ENCODE measurements at places on chromosomes 5 and 9. TPM values are rescaled to one million over a fixed set of nuclear protein-coding genes. Genes with fewer than 3 reads are reported as not detected.

- H3K4me3 ChIP-seq: peak overlapping the region; percentile 33
- no peaks in the 10 kb centered on the region for H3K4me1 ChIP-seq
- peak; percentile 90 for DNase-seq
- peaks cover 8% of the 10 kb centered on the region for H3K36me3 ChIP-seq
- peak overlapping the region; percentile 87 for H3K27ac ChIP-seq
Measured at GRCh38 chr5:98349251-98349989, 424.0 kb upstream of the RGMB start.

TXNDC8 gene
- total RNA-seq: not detected

DMRT3 gene
- not detected for total RNA-seq

GRCh38 chr9:121024237-121024636, 25.8 kb downstream of the C5 start:
- no peak for DNase-seq
- H3K4me1 ChIP-seq: peaks cover 4% of the 10 kb centered on the region
- no peak overlapping the region for H3K27ac ChIP-seq
- H3K27me3 ChIP-seq: no peaks in the 10 kb centered on the region
- no peak overlapping the region for H3K4me3 ChIP-seq

DNA sequence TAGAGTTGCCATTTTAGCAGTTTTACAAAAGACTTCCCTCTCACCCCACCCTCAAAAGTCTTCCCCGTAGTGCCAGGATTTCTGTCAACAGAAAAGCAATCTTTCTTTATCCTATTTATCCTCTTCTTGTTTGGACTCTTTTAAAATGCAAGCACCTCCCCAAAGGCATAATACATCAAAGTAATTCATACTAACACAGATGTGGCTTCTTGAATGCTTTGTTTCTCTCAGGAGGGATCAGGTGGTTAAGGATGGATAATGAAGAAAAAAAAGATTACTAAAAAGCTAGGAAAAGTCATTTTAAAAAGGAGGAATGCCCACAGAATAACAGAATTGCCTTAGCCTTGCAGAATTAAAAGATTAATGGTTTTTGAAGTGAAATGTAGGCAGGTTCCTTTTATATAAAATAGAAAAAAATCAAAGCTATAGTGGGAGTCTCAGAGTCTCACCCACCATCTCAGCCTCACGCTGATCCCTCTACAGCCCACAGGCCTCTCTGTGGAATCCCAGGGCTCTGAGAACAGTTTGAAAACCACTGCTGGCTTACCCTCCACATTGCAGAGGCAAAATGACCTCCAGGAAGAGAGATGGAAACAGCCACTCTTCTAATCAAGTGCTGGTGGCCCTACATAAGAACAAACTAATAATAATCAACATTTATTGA, 102.2 kb downstream of the GCNT1 start:
- H3K4me3 ChIP-seq: no peak overlapping the region
- H3K27me3 ChIP-seq: no peaks in the 10 kb centered on the region
- H3K4me1 ChIP-seq: peaks cover 62% of the 10 kb centered on the region
- no peaks in the 10 kb centered on the region for H3K36me3 ChIP-seq
- no peak for DNase-seq

MOB3B gene
- not detected for total RNA-seq

DNA sequence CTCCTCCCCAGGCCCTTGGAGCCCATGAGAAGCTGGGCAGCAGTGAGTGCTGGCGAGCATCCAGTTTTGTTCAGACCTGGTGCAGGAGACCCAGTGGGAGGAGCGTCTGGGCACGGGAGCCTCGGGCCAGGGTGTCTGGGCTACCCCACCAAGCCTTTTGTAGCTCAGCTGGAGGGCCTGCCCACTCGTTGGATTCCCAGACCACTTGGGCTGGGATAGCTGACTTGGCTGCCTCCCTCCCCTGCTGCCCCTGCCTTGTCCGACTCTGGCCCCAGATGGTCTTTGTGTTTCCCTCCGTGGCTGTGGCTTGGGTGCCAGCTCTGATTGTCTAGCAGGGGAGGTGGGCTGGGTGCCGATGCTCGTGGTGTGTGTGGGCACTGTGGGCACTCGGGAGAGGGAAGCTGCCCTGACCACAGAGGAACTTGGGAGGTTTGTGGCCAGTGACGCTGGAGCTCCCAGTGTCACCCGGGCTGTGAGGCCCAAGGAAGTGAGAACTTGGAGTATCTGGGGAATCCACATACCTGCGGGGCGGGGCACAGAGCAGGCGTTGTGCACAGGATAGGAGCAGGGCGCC, 47.3 kb downstream of the WNK2 start:
- H3K27ac ChIP-seq: no peak overlapping the region
- H3K27me3 ChIP-seq: peaks cover 3% of the 10 kb centered on the region
- no peak for DNase-seq
- no peaks in the 10 kb centered on the region for H3K4me1 ChIP-seq
- no peak overlapping the region for H3K4me3 ChIP-seq
- no peaks in the 10 kb centered on the region for H3K36me3 ChIP-seq

DNA sequence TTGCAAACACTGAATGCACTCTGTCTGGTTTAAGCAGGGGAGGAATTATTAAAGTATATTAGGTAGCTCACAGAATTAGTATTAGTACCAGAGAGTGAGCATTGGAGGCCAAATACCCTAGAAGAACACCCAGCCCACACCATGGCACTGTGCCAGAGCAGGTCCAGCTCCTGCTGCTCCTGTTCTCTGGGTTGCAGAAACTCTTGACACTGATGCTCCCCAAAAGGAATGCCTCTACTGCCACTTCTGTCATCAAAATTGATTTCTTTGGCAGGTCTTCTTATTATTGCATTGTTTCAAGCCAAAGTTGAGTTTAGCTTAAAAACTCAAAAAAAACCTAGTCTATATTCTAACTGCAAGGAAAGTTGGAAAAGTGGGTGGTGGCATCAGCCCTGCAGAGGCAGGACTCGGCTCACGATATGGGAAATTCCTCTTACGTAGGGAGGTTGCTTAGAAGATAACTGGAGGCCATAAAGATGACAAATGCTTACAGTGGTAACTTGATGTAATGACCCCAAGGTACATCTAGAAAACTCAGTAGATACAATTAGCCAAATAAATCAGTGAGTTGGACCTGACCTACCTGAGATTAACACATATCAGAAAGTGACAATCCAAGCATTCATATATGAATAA, 123.4 kb downstream of the CD180 start:
- DNase-seq: no peak
- no peak overlapping the region for H3K4me3 ChIP-seq
- H3K36me3 ChIP-seq: no peaks in the 10 kb centered on the region

DNA sequence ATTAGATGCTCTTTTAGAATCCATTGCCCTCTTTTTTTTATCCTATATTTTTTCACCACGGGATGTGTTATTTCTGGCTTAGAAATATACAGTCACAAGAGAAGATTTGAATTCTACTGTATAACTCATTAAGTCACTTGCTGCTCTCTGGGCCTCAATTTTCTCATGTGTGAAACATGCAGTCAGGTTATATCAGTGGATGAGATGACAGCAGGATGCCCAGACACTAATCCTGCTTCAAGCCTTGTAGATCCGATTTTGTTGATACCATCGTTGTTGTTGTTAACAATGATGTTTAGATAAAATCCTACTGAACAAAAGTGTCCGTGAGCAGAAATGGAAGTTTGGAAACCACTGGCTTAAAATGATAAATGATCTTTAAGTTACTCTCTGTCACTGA, 421.9 kb upstream of the DMAC1 start:
- H3K36me3 ChIP-seq: no peaks in the 10 kb centered on the region
- H3K4me3 ChIP-seq: no peak overlapping the region
- DNase-seq: no peak
- H3K27ac ChIP-seq: no peak overlapping the region

TMEM215 gene
- total RNA-seq: not detected

- no peaks in the 10 kb centered on the region for H3K36me3 ChIP-seq
- peaks cover 27% of the 10 kb centered on the region for H3K4me1 ChIP-seq
- no peak overlapping the region for H3K27ac ChIP-seq
Measured at GRCh38 chr5:132787076-132787475, 10.0 kb upstream of the SEPTIN8 start.

DNA sequence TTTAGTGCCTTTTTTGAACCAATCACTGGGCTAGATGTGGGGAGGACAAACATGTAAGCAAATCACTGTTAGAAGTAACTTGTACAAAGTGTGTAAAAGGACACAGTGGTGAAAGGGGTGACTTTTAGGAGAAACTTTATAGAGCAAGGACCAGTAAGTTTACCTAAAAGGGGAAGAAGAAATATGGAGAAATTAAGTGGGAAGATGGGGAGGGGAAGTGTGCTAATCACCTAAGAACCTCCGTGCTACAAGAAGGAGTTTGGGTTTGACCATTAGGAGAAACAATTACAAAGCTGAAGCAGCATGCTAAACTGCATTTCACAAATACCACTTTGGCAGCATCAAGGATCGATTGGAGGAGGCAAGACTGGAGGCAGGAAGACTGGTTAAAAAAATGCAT, 17.3 kb downstream of the ITGA1 start:
- no peak overlapping the region for H3K27ac ChIP-seq
- H3K4me1 ChIP-seq: peaks cover 49% of the 10 kb centered on the region
- H3K27me3 ChIP-seq: no peaks in the 10 kb centered on the region
- no peak for DNase-seq
- no peak overlapping the region for H3K4me3 ChIP-seq

RALGPS1 gene
- 1.8 TPM for total RNA-seq

ABLIM3 gene
- total RNA-seq: 5.6 TPM

DNA sequence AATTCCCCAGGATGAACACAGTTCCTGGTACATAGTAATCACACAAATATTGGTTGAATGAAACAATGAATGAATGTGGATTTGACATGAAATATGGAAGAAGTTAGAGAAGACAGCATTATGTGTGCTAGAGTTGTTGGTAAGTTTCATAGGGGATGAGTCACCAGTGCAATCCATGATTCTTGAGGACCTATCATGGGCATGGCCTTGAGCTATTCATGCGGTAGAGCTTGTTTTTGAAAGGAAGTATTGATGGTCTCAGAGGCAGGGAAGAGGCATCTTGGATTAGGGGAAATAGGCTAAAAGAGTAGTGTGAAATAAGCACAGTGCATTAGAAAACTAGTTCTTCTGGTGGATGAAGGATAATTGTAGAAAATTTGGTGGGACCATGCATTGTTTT, 22.1 kb downstream of the SPATA31D1 start:
- no peaks in the 10 kb centered on the region for H3K27me3 ChIP-seq
- H3K27ac ChIP-seq: no peak overlapping the region
- H3K4me1 ChIP-seq: no peaks in the 10 kb centered on the region
- no peaks in the 10 kb centered on the region for H3K36me3 ChIP-seq

DNA sequence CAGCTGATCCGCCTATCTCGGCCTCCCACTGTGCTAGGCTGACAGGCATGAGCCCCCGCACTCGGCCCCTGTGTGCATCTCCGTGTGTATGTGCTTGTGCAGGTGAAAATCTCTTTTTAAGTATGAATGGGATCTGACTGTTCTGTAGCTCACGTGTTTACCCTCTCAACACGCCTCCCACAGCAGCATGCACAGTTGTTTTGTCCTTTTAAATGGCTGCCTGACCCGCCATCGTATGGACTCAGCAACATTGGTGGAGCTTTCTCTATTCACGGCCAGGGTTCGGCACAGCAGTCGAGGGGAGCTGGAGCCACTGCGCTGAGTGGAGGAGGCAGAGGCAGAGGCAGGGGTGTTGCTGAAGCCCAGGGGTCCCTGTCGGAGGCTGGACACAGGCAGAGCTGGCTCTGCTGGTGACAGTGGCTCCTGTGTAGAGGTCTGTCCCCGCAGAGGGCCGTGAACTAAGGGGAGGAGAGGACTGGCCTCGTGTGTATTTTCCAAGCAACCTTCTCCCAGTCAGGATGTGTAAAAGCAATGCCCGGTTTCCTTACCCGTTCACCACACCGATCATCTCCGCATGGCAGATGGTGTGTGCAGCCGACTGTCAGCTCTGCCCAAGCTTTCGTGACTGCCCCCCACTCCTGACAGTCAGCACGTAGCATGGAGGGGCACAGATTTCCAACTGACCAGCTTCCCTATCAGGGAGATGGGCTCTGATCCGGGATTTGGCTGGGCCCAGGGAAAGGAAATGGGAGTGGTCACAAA, 37.3 kb downstream of the MRPL36 start:
- H3K4me1 ChIP-seq: no peaks in the 10 kb centered on the region
- no peak overlapping the region for H3K4me3 ChIP-seq
- no peaks in the 10 kb centered on the region for H3K36me3 ChIP-seq
- H3K27ac ChIP-seq: no peak overlapping the region
- DNase-seq: no peak

- no peaks in the 10 kb centered on the region for H3K4me1 ChIP-seq
- no peak for DNase-seq
- H3K27me3 ChIP-seq: no peaks in the 10 kb centered on the region
- H3K36me3 ChIP-seq: no peaks in the 10 kb centered on the region
- no peak overlapping the region for H3K27ac ChIP-seq
Measured at GRCh38 chr5:81164936-81165335, 68.2 kb upstream of the CKMT2 start.

IL31RA gene
- total RNA-seq: 0.89 TPM

DNA sequence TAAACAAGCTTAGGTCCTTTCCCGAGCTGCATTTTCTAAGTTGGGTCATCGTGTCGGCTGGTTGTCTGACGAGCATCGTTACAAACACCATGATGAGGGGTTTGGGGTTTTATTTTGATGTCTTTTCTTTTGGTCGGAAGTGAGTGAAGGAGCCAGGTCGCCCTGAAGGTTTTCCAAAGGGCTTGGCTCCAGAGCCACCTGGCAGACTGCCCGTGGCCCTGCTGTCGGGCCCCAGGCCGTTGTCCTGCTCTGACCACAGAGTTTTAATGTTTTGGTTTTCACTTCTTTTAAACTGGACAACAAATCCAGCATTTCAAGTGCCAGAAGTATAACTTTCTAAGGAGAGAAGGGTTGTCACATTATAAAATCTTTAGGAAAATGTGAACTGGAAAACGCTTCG, 42.3 kb downstream of the TENT4A start:
- H3K27me3 ChIP-seq: no peaks in the 10 kb centered on the region
- no peak overlapping the region for H3K27ac ChIP-seq
- peaks cover 49% of the 10 kb centered on the region for H3K36me3 ChIP-seq
- no peak for DNase-seq

GRCh38 chr5:63822614-63823013, 139.6 kb downstream of the HTR1A start:
- no peak overlapping the region for H3K4me3 ChIP-seq
- H3K27ac ChIP-seq: no peak overlapping the region
- no peaks in the 10 kb centered on the region for H3K4me1 ChIP-seq
- no peaks in the 10 kb centered on the region for H3K27me3 ChIP-seq
- H3K36me3 ChIP-seq: no peaks in the 10 kb centered on the region

DNA sequence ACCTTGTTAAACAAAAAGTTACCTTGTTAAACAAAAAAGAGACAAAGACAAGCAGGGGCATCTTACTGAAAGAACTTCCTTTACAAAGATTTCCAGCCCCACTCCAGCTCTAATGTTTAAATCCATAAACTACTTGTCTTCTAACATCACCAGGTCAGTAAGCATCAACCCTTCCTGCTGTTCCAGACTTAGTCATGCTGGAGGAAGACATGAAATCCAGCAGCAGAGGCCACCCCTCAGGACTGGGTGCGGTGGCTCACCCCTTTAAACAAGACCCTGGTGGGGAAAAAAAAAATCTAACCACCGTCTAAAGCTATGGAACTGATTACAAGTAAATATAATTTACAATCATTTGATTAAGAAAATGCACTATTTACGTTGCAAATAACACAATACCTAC, 9.1 kb downstream of the PDCL start:
- H3K27me3 ChIP-seq: no peaks in the 10 kb centered on the region
- peak; percentile 34 for DNase-seq
- no peak overlapping the region for H3K4me3 ChIP-seq
- H3K4me1 ChIP-seq: peaks cover 7% of the 10 kb centered on the region

GRCh38 chr5:160439205-160439600, 17.5 kb downstream of the PTTG1 start:
- H3K4me3 ChIP-seq: peak overlapping the region; percentile 83
- no peaks in the 10 kb centered on the region for H3K36me3 ChIP-seq
- H3K27me3 ChIP-seq: peaks cover 8% of the 10 kb centered on the region
- peaks cover 7% of the 10 kb centered on the region for H3K4me1 ChIP-seq
- no peak overlapping the region for H3K27ac ChIP-seq
- DNase-seq: peak; percentile 73

Data from GM23248 (cell line).